T follicular helper cell (primary cell): ENCODE measurements at places on chromosomes 5 and 9.

DNA sequence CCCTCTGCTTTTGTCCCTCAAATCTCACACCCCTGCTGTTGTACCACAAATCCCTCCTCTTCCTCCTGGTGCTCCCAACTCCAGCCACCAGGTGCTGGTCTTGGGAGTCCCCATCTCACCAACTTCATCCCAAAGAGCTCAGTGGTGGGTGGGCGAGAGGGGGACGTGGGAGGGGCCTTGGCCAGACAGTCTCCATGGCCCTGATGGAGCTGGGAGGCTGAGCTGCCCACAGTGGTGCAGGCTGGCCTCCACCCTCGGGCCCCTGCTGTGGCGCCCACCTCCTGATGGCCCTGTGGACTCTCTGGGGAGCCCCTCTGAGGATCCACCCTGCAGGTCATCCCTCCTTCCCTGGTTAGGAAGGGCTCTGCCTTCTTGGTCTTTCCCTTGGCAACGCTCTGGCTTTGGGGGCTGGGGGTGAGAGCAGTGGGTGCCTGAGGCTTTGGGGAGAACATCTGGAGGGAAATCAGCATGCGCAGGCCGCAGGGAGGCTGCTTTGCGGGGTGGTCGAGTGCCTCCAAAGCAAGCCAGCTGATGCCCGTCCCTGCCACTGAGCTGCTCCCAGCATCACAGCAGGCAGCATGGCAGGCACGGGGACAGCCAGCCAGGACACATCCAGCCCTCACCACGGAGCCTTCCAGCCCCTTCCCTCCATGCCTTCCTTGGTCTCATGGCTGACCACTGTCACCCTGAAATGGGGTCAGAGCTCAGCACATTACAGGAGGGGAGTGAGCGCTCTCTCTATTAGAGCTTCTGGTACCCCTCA, 7.6 kb upstream of the FAM163B start:
- DNase-seq, result no peak

- DNase-seq, result no peak
These were observed 21.7 kb downstream of the RMI1 start for GRCh38 chr9:84002344-84002743.

DNA sequence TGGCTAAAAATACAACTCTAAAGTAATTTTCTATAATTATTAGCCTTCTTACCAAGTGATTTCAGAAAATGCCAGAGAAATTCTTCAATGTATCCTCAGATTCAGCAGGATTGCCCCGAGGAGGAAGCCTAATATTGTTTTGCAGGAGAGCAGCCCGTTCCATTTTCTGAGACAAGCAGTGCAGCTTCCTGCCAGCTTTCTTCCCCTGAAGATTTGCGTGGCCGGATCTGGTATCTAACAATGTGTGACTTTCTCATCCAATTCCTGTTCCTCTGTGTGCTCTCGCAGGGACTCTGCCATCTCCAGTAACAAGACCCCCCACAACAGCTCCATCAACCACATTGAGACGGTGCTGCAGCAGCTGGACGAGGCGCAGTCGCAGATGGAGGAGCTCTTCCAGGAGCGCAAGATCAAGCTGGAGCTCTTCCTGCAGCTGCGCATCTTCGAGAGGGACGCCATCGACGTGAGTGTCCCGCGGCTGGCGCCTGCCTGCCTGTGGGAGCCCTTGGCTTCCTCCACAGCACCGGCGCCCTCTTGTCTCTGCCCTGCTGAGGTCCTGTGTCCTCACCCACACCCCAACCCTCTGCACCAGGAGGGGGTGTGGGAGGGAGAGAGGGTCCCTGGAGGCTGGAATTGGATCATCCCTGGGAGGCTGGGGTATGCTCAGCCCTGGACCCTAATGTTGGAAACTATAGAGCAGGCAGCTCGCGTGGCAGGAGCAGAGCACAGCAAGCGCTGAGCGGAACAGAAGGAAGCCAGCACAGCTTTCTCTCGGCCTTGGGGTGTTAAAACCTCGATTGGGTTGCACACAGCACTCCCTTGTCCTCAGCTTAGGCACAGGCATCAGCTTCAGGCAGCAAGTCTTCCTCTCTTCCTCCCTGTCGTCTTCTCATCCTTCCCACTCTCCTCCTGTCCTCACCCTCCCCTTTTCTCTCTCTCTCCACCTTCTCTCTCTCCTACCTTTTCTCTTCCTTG, 216.2 kb downstream of the TRIO start:
- no peak for DNase-seq

- DNase-seq, result no peak
These were observed 348.9 kb downstream of the ARHGEF28 start for GRCh38 chr5:73974871-73975360.

DNA sequence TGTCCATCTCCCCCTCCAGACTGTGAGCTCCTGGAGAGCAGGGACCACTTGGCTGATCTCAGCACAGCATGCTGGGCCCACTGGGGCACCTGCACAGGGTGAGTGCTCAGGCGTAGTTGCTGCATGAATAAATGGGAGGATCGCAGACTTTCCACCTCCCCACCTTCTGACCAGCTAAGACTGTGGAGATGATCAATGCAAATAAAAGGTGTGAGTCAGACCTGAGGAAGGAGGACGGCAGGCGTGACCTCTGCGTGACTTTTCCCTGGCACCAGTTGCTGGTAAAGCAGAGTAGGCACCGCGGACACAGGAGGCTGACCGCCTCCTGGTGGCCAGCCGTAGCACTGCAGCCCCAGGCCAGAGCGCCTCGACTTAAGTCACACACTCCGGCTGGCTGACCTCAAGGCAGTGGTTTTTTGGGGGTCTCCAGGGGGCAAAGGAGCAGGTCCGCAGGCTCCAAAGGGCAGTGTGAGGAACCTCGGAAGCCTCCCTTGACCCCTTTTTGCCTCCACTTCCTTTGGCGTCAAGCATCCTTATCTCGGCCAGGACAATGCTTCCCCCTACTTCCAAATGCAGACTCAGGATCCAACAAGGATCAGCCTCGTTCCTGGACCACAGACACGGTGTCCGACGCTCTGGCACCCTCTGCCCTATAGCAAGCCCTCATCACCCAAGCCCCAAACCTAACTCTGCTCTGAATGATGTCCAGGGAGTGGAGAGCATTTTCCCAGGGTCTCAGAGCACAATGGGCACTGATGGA, 12.7 kb upstream of the TDRD7 start:
- peak; percentile 37 for DNase-seq
